ENCODE measurements at places on chromosomes 7 and 10.

DNA sequence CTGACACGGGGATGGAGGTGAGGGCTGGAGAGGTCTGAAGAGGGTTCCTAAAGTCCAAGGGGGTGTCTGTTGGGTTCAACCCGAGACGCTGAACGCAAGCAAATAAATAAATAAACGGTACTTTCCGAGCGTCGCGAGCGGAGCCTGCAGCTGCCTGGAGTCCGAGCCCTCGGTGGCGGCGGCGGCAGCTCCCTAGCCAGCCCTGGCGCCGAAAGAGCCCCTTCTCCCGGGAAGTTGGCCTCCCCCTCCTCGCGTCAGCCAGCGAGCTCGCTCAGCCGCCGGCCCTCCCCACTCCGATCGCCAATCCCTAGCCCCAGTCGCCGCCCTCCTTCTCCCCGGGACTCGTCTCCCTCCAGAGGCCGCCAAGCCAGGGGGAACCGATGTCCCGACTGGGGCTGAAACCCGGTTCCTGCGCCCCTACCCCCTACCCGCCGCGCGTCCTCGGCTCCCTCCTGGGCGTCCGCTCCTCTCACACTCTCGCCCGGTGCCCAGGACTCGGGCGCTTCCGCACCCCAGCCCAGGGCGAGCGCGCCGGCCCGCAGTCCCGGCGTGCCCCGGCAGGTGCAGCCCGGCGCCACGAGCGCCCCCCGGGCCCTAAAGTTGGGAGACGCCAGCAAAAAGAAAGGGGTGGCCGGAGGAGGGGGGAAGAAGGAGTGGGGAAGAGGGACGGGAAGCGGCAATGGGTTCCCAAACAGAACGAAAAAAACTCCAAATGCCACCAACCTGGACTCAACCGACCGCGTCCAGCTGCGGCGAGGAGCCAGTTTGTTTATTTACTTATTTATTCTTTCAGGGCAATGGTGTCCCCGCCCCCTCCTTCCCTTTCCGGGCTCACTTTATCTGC lies at the start of gene GFRA1:
TSS of gene GFRA1 (minus strand) at position 767 of the 844 bp plus-strand sequence. CDS start 1,177 bp downstream, outside the sequence.
- peak; percentile 41 for DNase-seq

- no peak for DNase-seq
These were observed 56.8 kb upstream of the LRRC17 start for GRCh38 chr7:102856036-102856435.

DNA sequence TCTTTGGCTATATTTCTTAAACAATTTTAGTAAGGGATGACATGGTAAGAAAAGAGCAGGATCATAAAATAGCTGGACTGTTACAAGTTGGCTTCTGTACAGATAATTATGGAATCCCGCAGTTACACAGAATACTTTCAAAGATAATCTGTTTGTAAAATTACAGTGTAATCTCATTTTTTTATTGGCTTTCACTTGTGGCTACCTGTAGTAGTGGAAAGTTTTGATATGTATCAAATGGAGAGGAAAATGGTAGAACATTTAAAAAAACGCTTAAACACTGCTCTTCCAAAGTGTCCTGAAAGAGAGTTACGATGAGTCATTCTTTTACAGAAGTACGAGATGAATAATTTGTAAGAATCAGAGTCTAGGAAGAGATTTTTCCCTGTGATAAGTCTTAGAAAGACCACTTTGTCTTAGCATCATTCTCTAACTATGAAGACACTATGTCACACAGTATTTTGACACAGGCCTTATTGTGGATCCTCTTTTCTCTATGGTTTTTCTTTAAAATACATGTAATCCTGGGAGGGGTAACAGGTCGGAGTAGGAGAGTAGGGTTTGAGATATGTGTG lies 215.0 kb upstream of the DKK1 start:
- no peak for DNase-seq

- DNase-seq = no peak
These were observed 5.1 kb downstream of the NSUN5 start for GRCh38 chr7:73303546-73303945.

DNA sequence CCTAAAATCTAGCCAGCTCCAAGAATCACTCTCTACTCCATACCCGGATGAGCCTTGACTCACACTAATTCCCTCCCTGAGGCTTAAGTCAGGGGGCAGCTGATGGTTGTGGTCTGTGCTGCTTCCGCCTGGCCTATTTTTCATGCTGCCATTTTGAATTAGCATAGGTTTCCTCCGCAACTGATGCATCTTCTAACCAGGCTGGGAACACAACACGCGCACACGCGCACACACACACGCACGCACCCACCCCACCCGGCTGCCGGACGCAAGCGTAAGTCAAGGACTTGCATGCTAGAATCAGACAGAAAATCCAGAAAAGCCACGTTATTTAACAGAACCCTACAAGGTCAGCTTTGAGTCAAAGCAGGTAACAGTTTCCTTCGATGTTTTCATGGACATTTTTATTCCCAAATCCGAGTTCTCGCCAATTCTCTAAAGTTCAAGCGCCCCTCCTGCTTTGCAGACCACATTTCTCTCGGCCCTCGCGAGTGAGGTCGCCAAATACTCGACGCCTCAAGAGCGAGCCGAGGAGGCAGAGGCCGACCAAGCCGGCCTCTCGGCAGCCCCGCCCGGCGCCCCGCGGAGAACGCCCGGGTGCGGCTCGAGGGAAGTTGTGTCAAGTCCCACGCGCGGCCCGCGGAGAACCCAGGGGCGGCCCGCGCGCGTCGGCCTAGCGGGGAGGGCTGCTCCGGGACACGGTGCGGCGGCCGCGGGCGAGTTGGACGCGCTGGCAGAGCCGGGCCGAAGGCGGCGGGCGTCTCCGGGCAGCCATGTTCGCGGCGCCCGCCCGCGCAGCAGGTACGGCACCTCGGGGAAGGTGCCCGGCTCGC lies 961 bp downstream of the SCRN1 start:
- DNase-seq = peak; percentile 72

DNA sequence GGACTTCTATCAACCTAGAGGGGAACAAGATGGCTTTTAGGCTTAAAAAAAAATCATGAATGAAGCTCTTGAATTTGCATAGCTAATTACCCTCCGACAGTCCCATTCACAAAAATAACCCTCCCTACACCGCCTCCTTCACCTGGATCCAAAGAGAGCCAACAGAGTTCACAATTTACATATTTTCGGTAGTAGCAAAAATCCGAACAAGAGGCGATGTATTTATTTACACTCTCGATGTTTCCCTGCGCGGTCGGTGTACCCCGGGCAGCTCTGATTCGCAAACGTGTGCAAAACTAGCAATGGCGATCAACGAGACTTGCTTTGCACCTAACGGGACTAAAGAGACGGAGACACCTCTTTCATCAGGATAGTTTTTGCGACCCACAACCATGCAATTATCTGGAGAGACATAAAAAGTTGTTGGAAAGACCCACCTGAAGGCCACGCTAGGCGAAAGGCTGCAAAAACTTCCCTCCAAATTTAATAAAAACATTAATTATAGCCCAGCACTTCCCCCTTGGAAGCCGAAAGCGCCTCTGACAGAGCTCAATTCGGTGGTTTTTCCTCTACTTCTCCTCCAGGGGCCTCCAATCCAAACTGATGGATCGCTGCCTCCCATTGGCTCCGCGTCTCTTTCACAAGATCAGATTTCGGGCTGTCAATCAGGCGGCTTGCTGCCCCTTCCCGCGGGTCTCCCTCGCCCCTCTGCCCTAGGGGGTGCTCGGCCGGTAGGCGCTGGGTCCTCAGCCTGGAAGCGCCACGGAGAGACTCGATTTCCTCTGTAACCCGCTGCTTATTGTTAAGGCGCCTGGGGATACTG lies at the start of gene ETV1:
TSS of gene ETV1 (minus strand) at position 541 of the 823 bp plus-strand sequence. CDS start 614 bp downstream, outside the sequence.
- peak; percentile 84 for DNase-seq

DNA sequence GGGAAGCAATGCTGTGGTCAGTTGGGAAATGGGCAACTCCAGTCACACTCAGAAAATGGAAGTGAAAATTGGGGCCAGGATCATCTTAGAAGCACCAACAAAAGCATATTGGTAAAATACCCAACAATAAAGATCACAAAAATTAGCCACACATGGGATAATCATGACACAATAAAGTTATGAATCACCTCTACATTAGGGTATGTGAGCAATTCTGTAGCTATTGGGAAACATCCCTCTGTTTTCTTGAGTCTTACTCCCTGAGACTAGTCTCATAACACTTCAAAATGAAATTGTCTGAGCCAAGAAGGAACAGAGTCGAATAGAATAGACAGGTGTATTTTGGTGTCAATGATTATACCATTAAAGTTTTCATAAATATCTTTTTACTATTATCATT lies 178.3 kb downstream of the DYNC1I1 start:
- DNase-seq = peak; percentile 6

DNA sequence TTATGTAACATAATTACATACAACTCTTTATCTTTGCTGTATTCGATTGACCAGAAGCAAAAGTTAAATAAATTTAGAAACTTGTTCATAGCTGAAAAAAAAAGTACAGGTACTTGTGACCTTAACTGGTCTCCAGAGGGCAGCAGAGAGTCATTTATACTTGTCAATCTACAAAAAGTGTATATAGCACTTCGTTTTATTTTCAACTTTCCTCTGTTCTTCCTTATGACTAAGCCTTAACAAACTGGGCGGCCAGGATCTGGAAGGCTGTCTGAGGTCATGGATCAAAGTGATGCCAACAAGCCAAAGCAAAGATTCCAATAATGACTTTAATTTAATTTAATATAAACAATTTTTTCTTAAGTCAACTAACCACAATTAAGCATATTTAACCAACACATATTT lies 29.8 kb downstream of the C10orf67 start:
- DNase-seq = peak; percentile 85

- no peak for DNase-seq
These were observed 119.6 kb downstream of the ZMIZ1 start for GRCh38 chr10:79188154-79188965.

GRCh38 chr10:126659750-126660149 lies 10.7 kb downstream of the C10orf90 start:
- DNase-seq = no peak

DNA sequence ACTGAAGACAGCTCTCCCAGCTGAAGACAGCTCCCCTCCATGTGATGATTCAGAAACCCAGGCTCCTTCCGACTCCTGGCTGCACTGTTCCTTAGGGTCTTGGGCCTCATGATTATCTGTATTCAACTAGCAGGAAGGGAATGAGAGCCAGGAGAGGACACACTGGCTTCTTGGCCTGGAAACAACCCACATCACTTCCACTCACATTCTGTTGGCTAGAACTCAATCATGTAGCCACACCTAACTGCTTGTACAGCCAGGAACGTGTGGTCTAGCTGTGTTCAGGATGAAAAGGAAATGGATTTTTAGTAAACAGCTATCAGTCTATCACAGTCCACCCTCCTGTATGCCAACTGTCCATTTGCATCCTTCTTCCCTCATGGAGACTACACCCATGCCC lies 30.5 kb upstream of the XPNPEP1 start:
- peak; percentile 34 for DNase-seq

- no peak for DNase-seq
These were observed 14.3 kb downstream of the UBTD1 start for GRCh38 chr10:97512993-97513392.

Data from iris pigment epithelial cell (primary cell).